ENCODE measurements at places on chromosomes 7 and 10.

GRCh38 chr10:118407026-118407425 is 64.9 kb upstream of the FAM204A start:
- DNase-seq = no peak

GRCh38 chr7:93016681-93017381 is 100.9 kb downstream of the SAMD9 start:
- no peak for DNase-seq

DNA sequence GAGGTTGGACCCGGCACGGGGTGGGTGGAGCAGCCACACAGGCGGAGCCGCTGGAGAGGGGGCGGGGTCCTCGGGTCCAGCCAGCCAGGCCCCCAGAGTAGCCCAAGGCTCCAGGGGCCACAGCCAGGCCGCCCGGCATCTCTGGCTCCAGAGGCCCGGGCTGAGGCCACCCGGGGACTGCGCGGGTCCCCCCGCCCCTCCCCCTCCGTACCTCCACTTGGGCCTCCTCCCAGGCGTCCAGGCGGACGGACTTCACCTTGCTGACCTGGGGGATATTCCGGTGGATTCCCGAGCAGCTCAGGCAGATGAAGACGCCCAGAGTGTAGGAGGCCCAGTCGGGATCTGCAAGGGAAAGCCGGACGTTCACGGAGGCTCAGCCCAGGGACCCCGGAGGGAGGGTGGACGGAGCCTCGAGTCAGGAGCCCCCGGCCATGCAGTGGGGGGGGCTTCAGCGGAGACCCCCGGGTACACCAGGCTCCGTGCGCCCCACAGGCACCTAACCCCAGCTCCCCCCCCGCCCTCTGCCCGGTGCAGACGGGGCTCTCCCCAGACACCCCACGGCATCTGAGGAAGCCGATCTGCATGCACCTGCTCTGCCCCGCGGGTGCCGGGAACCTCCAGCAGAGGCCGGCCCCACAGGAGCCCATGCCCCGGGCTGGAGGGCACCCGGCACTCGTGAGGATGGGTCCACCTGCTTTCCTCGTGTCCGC is 19.2 kb downstream of the ADAP1 start:
- no peak for DNase-seq

GRCh38 chr7:125193263-125193662 is 263.6 kb upstream of the POT1 start:
- DNase-seq = no peak

DNA sequence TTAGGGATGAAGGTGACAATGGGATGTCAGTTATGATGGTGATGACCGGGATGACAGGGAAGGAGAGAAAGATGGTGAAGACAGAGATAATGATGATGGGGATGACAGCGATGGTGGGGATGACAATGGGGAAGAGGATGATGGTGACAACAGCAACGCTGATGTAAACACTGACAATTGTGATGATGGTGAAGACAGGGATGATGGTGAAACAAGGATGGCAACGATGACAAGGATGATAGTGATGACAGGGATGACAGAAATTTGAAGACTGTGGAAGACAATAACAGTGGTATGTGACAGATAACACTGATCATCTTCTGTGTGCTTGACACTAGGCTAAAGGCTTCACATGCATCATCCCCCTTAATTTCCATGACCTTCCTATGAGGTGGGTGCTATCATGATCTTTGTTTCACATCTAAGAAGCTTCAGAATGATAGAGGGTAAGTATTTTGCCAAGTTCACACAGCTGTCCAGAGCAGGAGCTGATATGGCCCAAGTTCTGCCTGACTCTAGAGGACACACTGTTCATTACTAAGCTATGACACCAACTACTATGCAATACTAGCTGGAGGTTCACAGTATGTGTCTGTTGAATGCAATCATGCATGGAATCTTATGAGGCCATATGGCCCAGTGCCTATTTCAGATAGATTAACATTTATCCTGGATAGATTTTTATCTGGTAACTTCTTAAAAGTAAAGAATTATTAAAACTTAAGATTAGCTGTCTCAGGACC is 105.6 kb downstream of the RNLS start:
- DNase-seq = no peak

- no peak for DNase-seq
These were observed 1.5 kb upstream of the NRP1 start for GRCh38 chr10:33335801-33336581.

- no peak for DNase-seq
These were observed 34.7 kb downstream of the TRRAP start for GRCh38 chr7:98913026-98913425.

DNA sequence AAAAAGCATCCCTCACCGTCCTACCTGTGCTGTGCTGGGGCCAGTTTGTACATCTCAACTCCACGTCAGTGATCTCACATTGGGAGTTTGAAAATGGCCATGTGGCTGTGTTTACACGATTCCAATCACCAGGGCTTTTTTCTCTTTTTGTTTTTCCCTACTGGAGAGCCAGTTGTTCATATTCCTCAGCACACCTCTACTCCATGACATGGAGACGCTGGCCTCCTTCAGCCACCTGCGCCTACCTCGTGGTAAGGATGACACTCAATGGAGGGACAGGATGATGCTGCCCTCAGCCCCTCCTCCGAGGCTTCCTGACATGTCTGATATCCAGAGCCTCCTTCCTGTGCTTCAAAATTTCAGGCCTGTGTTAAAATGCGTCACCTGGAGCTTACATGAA is 10.3 kb downstream of the CLRN3 start:
- DNase-seq = no peak

DNA sequence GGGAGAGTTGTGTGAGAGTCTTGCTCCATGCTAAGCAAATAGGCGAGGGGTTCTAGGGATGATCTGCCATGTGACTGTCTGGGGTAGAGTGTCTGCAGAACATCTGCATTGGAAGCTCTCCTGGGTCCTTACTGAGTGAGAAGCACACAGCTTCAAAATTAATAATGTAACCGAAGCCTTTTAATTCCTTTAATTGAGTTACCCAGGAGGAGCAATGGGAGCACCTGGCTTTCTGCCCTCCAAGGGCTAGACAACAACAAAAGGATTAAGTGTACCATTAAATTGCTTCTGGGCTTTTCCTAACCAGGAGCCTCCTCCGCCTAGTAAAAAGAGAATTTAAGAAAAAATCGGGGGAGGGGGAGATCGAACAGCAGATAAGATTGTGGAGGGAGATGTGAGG is 102.0 kb upstream of the TBX20 start:
- no peak for DNase-seq

- DNase-seq = no peak
These were observed 84.4 kb downstream of the OTUD1 start for GRCh38 chr10:23523251-23523650.

DNA sequence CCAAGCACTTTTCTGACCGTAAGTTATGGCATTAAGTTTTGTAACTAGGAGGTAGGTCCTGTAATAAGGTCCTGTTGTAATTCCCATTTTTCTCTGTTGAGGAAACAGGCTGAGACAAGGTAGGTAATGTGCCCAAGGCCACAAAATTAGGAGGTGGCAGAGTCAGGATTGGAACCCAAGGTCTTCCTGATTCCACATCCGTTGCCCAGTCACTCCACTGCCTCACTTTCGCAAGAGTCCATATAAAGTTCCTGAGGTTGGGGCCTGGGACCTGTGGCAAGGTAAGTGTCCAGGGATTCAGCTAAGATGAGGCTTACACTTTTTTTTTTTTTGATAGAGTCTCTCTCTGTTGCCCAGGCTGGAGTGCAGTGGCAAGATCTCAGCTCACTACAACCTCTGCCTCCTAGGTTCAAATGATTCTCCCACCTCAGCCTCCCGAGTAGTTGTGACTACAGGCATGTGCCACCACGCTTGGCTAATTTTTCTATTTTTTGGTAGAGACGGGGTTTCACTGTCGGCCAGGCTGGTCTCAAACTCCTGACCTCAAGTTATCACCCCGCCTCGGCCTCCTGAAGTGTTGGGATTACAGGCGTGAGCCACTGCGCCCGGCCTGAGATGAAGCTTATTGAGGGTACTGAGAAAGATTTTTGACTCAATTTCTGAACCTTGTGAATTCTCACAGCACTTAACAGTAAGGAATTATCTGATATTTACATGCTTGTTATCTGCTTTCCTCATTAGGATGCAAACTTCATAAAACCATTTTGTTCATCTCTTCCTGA is 20.3 kb upstream of the GNA12 start:
- DNase-seq = no peak

Measured in CD4-positive, alpha-beta T cell treated with Interleukin-15 for 4 hours (primary cell).